Activated T-cell treated with anti-CD3 and anti-CD28 coated beads, Interleukin-2, amount 50 U/mL, for 48 hours (primary cell): ENCODE measurements at places on chromosomes 5 and 9.
A peak's percentile ranks its signal among the peaks of the same experiment; 100 is the strongest.

- DNase-seq, result peak; percentile 34
Measured at GRCh38 chr5:95963650-95964410, 2.2 kb upstream of the ELL2 start.

DNA sequence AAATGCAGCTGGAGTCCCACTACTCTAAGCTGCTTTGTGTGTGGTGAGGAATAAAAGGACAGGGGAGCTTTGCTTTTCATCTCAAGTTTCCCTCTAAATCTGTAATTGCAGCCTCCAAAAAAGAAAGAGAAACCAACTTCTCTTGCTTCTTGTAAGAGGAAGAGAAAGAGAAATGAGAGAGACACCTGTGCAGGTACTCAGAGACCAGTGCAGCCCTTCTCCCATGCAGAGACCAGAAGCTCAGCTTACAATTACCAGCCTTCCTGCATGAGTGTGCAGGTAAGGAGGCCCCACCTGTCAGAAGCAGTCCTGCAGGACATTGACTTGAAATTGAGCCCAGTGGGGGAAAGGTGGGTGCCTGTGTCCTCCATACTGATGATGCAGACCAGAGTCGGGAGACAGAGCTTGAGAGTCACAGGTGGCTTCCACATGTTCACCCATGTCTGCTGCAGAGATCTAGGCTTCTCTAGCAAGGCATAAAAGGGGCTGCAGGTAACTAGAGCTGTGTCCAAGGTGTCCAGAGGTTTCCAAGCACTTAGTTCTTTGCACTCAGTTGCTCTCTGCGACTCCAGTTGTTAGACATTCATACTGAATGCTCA is 15.3 kb upstream of the MED10 start:
- DNase-seq, result no peak

- no peak for DNase-seq
Measured at GRCh38 chr9:4984171-4984620, 876 bp upstream of the JAK2 start.

GRCh38 chr9:17490110-17490509 is 88.8 kb upstream of the SH3GL2 start:
- DNase-seq, result no peak

DNA sequence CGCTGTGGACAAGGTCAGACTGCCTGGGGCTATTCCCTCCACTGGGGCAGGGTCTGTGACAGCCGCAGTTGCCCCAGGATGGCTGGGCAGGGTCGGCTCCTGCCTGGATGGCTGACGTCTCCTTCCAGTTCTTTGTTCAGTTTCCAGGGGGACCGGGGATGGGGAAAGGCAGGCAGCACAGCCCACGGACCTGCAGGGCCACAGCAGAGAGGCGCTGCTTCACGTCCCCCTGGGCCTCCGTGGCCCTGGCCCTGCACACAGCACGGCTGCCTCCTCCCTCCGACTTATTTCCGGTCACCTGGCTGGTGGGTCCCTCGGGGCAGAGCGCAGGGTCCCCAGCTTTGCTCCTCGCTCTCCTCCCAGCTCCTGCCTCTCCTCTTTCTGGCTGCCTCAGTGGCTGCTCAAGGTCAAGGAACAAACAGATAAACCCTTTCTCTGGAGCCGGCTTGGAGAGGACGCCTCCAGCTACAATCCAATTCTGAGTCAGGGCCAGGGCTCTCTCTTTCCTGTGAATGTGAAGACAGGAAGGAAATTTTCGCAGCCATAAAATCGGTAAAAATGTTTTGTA is 169.7 kb downstream of the C9orf50 start:
- no peak for DNase-seq

- DNase-seq, result peak; percentile 55
Measured at GRCh38 chr9:129336601-129337331, 158.7 kb upstream of the IER5L start.

DNA sequence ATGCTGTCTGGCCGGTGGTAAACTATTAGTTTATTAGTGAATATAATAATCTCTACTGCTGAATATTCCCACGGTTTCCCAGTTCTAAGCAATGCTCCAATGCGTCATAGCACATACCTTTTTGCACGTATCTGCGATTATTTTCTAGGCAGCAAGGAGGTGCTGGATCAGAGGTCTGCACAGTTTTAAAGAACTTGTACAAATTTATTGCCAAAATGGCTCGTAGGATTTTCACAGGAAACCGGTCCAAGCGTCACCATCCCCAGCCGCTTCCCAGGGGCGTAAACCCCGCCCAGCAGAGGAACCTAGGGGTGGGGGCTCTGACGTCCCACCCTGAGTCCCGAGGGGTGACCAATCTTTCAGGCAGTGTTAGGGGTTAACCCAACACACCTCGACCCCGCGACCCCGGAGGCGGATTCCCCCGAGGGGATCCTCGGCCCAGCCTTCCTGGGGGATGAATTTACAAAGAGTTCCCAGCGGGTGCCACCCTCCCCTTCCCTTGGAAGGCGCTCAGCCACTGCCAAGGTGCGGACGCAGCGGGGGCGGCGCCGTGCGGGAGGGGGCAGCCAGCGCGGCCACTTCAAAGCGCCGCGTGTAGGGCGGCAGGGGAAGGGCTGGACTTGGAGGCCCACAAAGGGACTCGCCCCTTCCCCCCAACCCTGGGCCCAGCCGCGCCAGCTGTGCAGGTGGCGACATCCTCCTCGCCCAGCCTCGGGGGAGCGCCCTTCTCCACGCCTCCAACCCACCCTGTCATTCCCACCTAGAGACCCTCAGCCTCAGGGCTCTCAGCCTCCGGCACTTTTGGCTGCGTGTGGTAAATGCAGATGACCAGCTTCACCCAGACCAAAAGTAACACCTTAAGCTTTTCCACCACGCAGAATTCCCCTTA is 43.5 kb upstream of the TCF7 start:
- DNase-seq, result peak; percentile 55

GRCh38 chr5:142108432-142109330 is at the start of gene NDFIP1:
Gene NDFIP1 (plus strand): TSS chr5:142108779. CDS start chr5:142108975, 196 bp downstream.
- peak; percentile 87 for DNase-seq

DNA sequence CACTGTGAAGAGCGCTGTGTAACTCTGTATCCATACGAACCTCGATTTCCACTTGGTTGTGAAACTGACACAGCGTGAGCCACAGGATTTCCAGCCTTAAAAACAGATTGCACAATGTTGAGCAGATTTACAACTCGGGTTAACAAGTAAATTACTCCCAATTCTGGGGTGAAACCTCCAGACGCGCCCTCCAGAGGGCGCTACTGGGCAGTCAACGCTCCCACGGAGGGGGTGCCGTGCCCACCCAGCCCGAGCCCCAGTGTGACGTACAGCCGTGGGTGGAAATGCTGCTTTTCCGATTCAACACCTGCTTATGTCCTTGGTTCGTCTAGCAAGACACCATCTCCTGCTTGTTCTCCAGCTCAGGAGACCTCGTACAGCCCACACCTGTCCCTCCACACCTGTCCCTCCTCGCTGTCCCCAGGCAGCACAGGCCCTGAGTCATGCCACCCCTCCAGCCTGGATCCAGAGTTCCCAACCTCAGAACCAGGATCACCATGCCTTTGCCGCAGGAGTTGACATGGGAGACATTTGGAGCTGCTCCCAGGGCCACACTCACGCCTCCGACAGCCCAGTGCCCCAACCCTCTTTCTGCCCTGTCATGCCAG is 34.4 kb upstream of the SLC6A3 start:
- DNase-seq, result peak; percentile 63

DNA sequence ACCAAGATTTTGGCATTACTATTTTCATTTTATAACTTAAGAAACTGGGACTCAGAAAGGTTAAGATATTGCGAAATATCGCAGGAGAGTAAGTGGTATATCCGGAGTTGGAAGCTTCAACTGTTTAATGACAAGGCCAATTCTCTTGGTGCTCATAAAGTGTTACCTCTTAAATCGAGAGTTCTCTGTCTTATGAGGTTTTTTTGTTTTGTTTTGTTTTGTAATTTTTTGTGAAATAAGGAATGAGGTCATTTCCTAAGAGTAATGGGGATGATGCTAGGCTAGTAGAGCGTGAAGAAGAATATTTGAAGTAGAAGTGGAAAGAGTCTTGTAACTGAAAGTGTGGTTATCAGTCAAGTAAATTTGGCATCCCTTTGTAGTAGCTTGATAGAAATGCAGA is 183.2 kb upstream of the DAB2 start:
- no peak for DNase-seq

DNA sequence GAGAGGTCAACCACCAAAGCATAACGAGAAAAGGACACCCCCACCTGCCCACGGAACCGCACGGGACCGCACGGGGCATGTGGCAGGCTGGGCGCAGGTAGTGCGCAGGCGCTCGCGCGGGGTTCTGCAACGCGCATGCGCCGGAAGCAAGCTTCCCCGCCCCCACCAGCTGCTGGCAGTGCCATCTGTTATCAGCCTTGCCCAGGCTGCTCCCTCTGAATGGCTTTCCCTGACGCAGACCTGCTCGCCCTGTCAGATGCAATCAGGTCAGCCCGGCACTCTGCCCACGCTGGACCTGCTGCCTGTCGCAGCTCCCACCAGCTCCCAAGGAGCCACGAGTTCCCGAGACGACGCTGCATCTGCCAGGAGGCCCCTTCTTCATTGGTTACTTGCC is 22.8 kb downstream of the PTCH1 start:
- DNase-seq, result peak; percentile 68

- no peak for DNase-seq
Measured at GRCh38 chr5:135271533-135272310, 127.3 kb downstream of the MACROH2A1 start.

DNA sequence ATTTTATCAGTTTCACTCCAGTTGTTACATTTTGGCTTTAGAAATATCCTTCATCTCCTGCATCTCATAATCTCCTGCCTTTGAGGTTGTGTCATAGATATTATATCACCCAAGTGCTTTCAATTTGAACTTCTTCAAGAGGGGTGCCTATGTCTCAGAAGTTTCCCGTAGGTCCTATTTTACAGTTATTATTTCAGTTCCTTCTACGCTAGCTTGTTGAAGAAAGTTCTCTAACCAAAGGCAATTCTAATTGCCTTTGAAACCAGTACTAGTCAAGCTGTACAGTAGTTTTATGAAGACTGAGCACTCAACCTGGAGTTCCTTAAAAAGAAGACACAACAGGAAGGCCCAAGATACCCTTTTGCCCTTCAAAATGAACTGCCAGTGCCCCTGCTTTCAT is 116.4 kb downstream of the ZCCHC7 start:
- DNase-seq, result no peak
